Stimulated activated CD4-positive, alpha-beta T cell treated with anti-CD3 and anti-CD28 coated beads, TNF-alpha, amount 100 ng/mL, for 1 hour (primary cell): ENCODE measurements at places on chromosomes 5 and 9.

GRCh38 chr9:116686693-116687073 is 422 bp upstream of the TRIM32 start:
- no peak for DNase-seq

DNA sequence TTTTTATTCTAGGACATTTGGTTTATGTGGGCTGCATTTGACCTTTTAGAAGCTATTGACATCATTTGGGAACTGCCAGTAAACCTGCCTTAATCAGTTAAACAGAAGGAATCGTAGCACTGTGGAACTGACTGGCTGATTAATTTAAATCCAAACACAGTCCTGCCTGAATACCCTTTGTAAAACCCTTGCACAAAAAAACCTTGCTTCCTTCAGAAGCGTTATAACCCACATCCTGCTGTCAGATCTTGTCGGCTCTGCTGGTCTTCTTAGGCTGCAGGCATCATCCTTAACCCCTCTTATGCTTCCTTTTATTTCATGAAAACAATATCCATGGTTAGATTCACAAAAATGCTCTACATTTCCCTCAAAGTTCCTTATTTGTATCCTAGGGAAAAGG is 46.3 kb downstream of the PAM start:
- no peak for DNase-seq

GRCh38 chr9:128099231-128099931 is 28.1 kb downstream of the PTGES2 start:
- no peak for DNase-seq

GRCh38 chr5:136998854-136999357 is 500.2 kb downstream of the SPOCK1 start:
- DNase-seq: no peak

GRCh38 chr9:14302405-14302804 is 11.5 kb downstream of the NFIB start:
- no peak for DNase-seq

GRCh38 chr9:93090091-93090655 is 5.8 kb upstream of the CARD19 start:
- no peak for DNase-seq

DNA sequence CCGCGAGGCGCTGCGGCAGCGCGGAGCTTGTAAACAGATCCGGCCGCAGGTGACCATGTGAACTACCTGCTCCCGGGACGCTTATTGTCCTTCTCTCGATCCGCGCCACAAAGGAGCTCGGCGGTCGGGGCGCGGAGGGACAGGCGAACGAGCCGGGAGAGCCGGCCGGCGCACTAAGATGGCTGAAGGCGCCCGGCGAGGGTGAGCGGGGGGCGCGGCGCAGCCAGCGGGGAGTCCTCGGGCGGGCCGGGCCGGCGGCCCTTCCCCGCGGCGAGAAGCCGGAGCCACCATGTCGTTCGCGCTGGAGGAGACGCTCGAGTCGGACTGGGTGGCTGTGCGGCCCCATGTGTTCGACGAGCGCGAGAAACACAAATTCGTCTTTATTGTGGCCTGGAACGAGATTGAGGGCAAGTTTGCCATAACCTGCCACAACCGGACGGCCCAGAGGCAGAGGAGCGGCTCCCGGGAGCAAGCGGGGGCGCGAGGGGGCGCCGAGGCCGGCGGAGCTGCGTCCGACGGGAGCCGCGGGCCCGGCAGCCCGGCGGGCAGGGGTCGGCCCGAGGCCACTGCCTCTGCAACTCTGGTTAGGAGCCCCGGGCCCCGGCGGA is 535 bp downstream of the JMY start:
- DNase-seq: no peak
